Eye (tissue), 1 donor: ENCODE measurements at places on chromosomes 6 and 20.

DNA sequence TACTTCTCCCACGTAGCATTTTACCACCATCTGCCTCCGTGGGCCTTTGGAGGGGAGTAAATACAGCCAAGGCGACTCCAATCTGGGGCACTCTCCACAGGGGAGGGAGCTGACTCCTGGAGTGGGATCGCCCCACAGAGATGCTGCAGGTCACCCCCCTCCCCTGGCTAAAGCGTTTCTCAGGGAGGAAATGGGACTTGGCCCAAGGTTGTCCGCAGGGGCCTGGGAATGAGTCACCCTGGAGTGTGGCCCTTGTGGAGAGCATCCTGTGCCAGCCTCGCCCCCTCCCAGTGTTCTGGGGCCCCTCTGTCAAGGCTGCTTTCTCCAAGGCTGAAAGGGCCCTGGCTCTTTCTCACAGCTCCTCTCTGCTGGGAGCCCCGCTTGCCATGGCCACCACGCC lies 84.5 kb upstream of the QKI start:
- DNase-seq = no peak

DNA sequence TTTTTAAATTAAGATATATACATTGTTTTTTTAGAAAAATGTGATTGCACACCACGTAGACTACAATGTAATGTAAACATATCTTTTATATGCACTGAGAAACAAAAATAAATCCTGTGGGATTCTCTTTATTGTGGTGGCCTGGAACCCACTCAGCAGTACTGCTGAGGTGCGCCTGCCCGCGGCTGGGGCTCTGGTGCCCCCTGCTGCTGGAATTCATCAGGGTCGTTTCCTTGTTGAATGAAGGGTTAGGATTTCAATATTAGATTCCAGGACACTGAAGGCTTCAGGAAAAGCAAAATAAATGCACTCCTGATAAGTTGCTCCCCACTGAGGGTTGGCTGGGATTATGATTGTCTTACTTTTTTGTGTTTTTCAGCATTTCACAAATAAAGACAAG lies 175.8 kb upstream of the GGTLC1 start:
- peak; percentile 12 for DNase-seq

DNA sequence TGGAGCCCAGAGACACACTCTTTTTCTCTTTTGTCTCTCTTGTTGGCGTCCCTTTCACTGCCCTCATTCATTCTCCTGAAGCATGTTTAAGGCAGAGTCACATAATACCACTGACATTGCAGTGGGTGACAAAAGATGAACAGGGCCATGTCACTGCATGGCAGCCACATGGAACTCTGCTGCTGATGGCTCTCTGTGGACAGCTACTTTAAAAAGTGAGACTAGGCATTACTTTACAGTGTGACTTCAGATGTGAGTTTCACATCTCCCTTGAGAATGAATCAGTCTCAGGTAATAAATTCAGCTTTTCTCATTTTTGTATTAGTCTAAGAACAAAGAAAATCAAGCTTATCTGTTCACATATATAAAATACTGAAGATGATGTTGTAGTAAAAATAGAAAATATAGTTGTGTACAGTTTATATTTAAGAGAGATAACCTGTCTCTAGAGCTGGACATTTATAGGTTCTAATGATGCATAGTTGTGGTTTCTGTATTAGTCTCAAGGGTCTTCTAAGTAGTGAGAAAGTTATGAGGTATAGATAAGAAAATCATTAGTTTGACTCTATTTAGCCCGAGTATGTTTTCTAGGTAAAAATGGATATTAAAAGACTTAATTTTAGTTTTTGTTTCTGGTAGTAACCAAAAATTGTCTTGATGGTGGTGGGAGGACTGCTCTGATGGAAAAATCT lies 6.1 kb downstream of the MRS2 start:
- DNase-seq = no peak

DNA sequence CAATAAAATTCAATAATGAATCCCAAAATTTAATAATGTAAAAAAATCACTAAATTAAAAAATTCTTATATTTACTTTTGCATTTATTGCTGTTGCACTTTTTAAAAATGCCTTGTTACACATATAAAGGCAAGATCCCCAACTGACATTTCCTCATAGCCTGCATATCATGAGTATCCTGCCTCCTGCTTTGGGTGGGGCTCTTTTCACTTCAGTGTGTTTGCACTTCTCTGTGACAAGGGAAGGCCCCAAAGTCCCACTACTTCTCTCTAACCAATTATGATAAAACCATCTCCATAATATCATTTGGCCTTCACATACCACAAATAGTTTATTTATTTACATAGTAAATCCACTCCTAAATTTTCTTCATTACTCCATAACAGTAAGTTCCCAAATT lies 446.1 kb upstream of the MARCKS start:
- no peak for DNase-seq

GRCh38 chr6:71119560-71119959 lies 162.7 kb upstream of the B3GAT2 start:
- no peak for DNase-seq

GRCh38 chr6:128242765-128243403 lies 277.5 kb downstream of the PTPRK start:
- no peak for DNase-seq

DNA sequence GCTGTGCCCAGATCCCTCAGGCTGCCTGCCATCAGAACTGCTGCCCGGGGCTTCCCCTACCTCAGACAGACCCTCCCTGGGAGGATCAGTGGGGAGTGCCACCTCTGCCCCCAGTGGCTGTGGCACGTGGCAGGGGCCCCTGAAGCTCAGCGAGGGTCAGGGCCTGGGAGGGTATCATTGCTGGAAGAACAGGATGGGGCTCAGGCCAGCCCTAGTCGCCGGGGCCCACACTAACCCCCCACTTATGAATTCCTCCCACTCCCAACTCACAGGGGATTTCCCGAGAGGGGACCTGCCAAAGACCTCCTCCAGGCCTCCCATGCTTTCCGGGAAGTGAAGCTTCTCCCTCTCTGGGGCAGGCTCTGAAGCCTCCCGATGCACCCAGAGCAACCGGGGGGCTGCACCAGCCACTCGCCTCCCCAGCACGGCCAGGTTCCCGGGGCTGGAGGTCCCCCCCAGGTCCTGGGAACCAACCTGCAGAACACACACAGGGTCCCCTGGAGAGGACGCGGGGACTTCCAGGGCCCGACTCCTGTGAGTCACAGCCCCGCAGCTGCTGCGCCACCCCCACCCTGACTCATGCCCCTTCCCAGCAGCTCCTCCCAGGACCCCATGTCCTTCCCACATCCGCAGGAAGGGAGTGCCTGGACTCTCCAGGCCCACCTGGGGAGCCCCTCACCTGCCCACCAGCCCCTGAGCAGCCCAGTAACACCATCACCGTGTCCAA lies 2.5 kb downstream of the TNFRSF6B start:
- no peak for DNase-seq

- DNase-seq = no peak
Measured at GRCh38 chr6:106118835-106119431, 32.8 kb downstream of the PRDM1 start.

GRCh38 chr6:111642463-111643158 lies 36.9 kb upstream of the TRAF3IP2 start:
- DNase-seq = peak; percentile 63

GRCh38 chr20:62352402-62353288 lies 14.5 kb downstream of the LAMA5 start:
- DNase-seq = no peak

- peak; percentile 59 for DNase-seq
Measured at GRCh38 chr6:44128020-44128917, 915 bp downstream of the TMEM63B start.

GRCh38 chr20:62902926-62903615 lies 23.2 kb downstream of the DIDO1 start:
- DNase-seq = no peak

- DNase-seq = peak; percentile 82
Measured at GRCh38 chr6:113595911-113596376, 261.2 kb upstream of the MARCKS start.

- DNase-seq = no peak
Measured at GRCh38 chr6:2919401-2919800, 16.3 kb upstream of the SERPINB9 start.

DNA sequence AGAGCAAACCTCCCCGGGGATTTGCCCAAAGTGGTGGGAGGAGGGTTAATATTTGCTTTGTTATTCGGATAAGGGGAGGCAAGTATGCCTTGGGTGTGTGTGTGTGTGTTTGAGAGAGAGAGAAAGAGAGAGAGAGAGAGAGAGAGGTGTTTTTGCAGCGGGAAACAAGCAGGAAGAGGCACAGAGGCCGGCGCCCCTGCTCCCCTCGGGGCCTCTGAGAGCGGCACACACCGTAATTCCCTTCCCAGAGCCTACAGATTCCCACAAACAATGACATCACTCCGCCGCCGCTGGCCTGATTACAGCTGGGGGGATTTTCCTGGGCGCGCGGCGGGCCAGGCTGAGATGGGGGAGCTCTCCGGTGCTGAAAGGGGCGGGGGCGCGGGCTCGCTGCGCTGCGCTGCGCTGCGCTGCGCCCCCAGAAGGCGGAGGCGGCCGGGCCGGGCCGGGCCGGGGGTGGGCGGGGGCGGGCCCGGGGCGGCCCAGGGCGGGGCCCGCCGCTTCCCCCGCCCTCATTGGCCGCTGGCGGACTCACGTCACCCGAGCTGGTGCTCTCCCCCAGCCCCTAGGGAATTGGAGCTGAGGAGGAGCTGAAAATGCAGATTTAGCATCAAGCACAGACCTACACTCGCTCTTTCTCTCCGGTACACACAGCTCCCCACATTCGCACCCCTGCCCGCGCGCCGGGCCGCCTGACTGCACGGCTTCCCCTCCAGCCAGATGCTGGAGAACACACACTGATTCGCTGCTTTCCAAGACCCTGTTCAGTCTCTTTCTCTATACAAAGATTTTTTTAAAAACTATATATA lies at the start of gene PCSK2:
PCSK2 (plus strand) TSS at position 631 of the 809 bp plus-strand sequence. CDS start 266 bp downstream, outside the sequence.
- DNase-seq = peak; percentile 97

DNA sequence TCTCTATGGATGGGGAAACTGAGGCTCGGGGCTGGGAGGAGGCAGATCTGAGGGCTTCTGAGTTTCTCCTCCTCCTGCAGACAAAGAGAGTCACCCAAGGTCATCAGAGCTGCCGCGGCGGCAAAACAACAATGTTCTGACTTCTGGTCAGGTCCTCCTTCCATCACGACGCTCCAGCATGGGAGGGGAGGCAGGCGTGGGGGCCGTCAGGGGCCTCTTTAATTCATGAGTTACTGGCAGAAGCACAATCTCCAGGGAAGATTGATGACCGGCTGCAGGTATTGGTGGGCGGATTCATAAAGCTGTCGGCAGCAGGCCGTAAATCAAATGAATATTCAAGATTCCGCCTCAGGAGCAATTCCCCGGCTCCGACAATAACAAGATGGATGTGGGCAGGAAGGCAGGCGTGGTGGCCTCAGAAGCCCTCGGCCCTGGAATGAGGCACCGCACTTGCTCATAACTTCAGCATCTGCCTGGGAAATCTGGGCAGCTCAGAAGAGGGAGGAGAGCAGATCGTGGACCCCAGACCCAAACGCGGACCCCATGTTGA lies 19.1 kb downstream of the PCK1 start:
- DNase-seq = no peak

DNA sequence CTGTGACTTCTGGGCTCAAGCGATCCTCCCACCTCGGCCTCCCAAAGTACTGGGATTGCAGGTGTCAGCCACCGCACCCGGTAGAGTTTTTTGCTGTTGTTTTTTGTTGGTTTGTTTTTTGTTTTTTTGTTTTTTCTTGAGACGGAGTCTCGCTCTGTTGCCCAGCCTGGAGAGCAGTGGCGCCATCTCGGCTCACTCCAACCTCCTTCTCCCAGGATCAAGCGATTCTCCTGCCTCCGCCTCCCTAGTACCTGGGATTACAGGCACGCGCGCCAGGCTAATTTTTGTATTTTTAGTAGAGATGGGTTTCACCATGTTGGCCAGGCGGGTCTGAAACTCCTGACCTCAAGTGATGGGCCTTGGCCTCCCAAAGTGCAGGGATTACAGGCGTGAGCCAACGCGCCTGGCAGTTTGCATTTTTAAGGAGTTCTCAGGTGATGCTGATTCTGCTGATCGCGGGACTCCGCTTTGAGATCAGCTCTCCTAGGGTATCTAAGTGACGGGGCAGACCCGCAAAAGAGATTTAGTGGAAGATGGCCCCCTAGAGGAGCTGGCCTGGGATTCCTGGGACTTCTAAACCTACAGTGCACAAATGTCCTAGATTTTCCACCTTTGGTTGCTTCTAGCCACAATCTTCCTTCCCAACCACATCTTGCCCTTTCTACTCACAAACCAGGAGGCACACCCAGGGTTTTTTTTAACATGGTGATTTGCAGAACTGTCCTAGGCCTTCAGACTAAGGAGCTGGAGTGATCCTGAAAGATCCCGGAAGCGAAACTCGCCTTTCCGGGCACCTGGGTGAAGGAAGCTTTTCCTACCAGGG lies 45.2 kb downstream of the DPPA5 start:
- no peak for DNase-seq

DNA sequence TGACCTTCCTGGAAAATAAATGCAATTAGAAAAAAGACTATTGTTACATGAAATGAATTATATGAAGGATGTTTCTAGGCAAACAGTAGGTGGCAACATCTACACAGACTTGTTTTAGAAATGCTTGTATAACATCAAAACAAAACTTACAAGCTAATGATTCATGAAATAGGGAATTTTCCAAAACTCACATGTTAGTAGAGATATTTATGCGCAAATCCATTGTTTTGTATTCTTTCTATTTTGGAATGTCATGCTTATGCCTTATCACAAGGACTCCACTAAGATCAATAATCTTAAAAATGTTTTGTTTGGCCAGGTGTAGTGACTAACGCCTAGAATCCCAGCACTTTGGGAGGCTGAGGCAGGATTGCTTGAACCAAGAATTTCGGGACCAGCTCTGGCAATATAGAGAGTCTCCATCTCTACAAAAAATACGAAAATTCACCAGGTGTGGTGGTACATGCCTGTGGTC lies 32.3 kb upstream of the LGSN start:
- no peak for DNase-seq

DNA sequence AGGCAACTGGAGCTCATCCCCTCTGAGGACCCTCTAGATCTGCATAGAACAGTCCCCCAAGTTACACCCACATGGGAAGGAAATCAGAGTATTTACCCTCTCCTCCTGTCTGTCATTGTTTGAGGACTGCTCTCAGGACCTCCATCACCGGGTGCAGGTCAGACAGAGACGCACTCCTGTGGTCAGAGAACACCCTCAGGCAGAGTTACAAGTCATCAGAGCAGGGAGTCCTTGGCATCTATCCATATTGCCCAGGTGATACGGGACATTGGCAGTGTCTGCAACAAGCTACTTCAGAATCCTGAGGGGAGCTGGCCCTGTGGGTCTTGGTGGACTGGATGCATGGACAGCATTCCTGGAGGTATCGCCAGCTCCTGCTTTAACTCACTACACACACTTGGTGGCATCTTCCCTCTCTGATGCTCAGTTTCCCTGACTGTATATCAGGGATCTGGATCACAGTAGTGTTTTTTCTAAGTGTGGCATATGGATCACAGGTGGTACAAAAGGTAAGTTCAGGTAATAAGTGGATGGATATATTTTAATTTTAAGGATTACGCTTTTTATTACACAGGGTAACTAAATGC lies 15.1 kb upstream of the ISM1 start:
- DNase-seq = no peak

GRCh38 chr20:32680544-32681174 lies 6.9 kb upstream of the C20orf203 start:
- DNase-seq = no peak

GRCh38 chr6:38239719-38240451 lies 399.8 kb downstream of the BTBD9 start:
- DNase-seq = no peak
